Esophagus mucosa (tissue), 1 donor: ENCODE measurements at places on chromosomes 12 and 14. TPM values are rescaled to one million over a fixed set of nuclear protein-coding genes. Genes with fewer than 3 reads are reported as not detected.
A peak's percentile ranks its signal among the peaks of the same experiment; 100 is the strongest.

GRCh38 chr12:67358781-67359338, 89.7 kb downstream of the CAND1 start:
- no peak for ATAC-seq

GRCh38 chr14:104284636-104285507, 146.5 kb downstream of the KIF26A start:
- ATAC-seq = no peak

- ATAC-seq = no peak
These were observed 2.3 kb upstream of the NOP2 start for GRCh38 chr12:6570264-6570887.

GRCh38 chr14:104794993-104795780, at the start of gene AKT1:
Gene AKT1 (minus strand): TSS chr14:104795748. CDS start chr14:104792643, 3,105 bp downstream.
- peak; percentile 21 for ATAC-seq

KRT81 gene
- total RNA-seq = not detected

TAS2R42 gene
- total RNA-seq = not detected

GRCh38 chr12:99453836-99454538, 193.6 kb upstream of the GARIN6 start:
- no peak for ATAC-seq

- no peak for ATAC-seq
These were observed 6.6 kb upstream of the CSAD start for GRCh38 chr12:53187145-53187899.

DNA sequence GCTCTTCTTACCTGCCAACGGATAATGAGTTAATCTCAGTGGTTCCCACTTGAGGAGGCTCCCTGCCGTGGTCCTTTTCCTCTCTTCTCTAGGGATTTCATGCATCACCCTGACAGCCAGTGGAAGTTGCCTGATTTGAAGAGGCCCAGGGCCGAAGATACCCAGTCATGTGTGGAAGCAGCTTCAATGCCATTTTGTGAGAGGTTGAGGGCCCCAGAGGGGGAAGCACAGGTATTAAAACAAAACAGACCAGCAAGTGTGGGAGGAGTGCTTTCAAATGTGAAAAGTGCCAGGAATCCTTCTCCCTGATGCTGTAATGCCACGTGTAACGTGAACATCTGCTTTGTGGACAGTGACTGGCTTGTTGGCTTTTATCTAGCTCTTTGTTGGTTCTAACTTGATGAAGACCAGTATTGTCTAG, 1.5 kb downstream of the TCP11L2 start:
- no peak for ATAC-seq

- ATAC-seq = no peak
These were observed 4.4 kb downstream of the CARMIL3 start for GRCh38 chr14:24055971-24056799.

DNA sequence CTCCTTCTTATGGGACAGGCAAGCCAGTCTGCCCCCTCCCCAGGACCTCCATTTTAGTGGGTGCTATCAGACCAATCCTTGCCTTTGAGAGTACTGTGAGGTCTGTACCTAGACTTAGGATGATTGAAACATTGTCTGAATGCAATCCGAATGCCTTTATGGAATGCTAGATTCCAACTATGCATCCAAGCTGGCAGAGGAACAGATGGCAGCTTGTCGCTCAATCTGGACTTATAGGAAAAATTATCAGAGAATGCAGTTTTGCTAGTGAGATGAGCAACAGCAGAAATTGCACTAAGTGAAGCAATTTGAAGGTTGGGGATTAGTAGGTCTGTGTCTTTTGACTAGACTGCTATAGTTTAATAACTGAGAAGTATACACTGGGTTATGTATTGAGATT, 109.1 kb downstream of the DYRK2 start:
- no peak for ATAC-seq

TDRD9 gene
- 0.16 TPM for total RNA-seq

NINJ2 gene
- total RNA-seq = 2.9 TPM

GRCh38 chr12:85644508-85644907, 191.7 kb downstream of the RASSF9 start:
- ATAC-seq = no peak

GRCh38 chr14:89848165-89848564, 106.4 kb downstream of the EFCAB11 start:
- ATAC-seq = no peak

MON2 gene
- total RNA-seq = 30.9 TPM

- no peak for ATAC-seq
These were observed 31.9 kb upstream of the FBXO34 start for GRCh38 chr14:55239320-55239719.

GRCh38 chr12:98424726-98425401, 90.5 kb upstream of the TMPO start:
- peak; percentile 80 for ATAC-seq

DNA sequence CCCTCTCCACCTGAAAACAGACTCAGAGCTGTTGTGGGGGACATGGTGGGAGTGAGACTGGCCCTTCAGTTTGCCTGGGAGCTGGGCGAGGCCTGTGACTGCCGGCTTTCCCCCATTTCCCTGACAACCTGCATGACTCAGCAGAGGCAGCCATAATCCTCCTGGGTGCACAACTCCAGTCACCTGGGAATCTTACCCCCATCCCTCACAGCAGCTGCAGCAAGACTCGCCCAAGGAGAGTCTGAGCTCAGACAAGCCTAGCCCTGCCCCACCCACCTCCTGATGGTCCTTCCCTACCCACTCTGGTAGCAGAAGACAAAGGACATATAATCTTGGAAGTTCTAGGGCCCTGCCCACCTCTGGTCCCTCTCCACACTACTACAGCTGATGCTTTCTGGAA, 207.3 kb upstream of the ARID2 start:
- ATAC-seq = no peak

GRCh38 chr14:58713677-58714076, 75.9 kb downstream of the DACT1 start:
- no peak for ATAC-seq

GRCh38 chr12:29287622-29288021, 93.3 kb downstream of the ERGIC2 start:
- no peak for ATAC-seq

GRCh38 chr14:56341766-56342493, 223.7 kb downstream of the PELI2 start:
- no peak for ATAC-seq

DNA sequence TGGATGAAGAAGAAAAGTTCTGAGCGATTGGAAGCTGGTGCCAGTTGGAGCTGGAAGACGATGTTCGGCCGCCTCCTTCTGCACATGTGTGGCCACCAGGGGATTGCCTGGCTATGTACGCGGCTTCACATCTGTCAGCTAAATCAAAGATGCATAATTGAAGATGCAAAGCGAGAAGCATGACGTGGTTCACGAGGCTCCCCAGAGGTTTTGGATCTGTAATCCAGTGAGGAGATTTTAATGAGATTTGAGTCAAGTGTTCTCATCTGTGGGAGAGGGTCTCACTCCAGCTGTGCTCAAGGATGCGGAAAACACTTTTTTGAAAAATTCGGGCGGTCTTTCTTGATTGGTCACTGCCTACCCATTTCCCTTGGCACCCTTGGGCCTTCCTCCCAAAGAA, 94.6 kb downstream of the PAX9 start:
- ATAC-seq = no peak

DNA sequence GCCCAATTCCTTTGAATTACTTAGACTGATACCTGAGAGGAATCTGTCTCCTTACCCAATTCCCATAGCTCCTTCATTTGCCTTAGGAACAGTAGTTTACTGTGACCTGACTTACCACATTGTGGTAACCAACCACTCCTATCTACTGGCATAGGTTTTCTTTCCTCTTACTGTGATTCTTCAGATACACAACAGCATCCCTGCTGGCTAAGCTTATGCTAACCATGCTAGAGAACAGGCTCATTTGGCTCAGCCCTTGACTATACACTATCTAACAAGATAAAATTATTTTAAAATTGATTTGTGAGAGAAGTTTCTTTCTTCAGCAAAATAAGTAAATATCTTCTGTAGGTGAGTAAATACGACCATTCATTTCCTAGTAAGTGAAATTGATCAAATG, 320.4 kb upstream of the DDHD1 start:
- ATAC-seq = no peak

STYX gene
- 13.7 TPM for total RNA-seq

DNA sequence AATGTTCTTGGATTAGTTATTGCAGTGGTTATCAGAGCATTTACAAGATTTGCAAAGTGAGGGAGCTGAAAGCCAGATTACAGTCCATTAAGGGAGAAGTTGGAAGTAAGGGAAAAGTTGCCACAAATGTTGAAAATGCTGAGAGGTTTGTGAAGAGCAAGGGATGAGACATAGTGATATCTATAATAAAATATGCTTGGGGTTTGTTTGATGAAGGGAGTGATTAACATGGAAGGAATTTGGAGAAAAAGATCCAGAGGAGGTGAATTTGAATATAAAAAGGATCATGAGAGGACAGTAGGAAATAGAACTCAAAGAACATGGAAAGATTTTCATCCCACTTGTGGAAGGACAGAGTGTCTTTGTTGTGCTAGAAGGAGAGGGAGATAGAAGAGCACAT, 19.3 kb upstream of the CCER1 start:
- no peak for ATAC-seq

DNA sequence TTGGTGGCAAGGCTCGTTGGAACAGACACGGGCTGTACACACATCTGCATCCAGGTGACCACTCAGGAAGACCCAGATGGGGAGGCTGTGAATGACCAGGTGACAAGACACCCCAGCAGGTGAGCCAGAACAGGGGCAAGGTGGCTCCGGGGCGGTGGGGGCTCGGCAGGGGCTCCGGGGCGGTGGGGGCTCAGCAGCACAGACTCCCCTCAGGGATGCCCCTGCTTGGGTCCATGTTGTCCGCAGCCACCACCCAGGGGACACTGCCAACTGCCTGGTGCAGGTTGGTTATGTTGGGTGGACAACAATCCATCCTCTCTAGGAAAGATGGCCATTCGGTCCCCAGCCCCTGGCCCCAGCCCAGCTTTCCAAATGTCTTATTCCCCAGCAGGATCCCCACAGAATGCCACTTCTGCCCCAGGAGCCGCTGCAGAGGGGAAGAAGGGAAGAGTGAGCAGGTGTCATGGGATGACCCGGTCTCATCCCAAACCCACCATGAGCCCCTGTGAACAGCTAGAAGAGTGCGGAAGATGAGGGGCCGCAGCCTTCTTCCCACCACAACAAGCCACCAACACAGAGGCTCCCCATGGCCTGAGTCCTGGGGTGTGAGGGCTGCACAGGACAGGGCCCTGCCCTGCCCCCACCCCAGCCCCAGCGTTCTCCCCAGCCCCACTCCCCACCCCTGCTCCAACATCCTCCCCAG, 31.4 kb upstream of the C14orf180 start:
- no peak for ATAC-seq

DNA sequence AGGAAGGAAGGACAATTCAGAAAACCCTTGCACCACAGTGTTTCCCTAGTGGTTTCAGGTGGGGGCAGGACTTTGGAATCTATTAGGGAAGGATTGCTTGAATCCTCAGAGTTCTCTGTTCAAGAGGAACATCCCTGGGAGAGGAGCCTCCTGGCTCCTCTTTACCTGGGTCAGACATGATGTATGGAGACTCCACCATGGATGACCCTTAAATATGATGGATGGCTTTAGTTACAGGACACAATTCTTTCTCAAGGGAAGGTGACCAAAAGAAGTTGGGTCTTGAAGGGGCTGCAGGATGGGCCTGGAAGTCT, 396.6 kb downstream of the NRXN3 start:
- no peak for ATAC-seq

YAF2 gene
- 18.0 TPM for total RNA-seq

DNA sequence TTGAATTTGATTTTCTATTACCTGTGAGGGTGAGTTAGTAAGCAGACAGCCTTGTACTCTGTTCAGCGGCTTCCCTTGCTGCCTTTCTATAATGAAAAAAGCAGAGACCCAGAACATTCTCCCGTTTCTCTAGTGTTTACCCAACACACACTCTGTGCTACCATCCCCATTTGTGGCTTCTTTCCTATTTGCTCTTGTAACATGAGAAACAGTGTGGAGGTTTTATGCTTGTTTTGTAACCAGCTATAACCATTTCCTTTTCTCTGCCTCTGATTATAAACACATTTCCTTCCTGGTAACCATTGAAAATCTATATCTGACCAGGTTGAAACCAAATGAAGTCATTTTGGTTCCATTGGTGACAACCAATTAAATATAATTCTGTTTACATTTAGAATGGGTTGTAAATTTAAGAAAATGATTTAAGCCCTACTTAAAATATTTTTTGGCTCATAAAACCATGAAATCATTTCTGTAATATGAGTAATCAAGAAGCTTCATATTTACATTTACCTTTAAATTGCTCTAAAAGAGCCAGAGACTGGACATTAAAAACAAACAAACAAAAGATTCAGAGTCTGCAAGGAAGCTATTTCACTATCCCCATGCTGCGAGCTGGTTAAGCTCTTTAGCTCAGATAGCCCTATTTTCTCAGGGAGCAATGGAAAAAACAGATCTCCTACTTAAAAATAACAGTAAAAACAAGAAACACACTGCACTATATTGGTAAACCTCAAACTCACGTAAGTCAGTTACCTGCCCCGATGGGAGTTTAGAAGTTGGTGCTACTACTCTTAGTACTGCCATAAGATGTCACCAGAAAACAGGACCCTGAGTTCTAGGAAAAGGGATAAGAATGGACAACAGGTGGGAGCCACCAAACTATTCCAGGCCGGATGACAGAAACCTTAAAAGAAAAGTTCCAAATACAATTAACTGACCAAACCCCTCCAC, 206.5 kb upstream of the EEA1 start:
- no peak for ATAC-seq

DYRK2 gene
- total RNA-seq = 13.5 TPM

DNA sequence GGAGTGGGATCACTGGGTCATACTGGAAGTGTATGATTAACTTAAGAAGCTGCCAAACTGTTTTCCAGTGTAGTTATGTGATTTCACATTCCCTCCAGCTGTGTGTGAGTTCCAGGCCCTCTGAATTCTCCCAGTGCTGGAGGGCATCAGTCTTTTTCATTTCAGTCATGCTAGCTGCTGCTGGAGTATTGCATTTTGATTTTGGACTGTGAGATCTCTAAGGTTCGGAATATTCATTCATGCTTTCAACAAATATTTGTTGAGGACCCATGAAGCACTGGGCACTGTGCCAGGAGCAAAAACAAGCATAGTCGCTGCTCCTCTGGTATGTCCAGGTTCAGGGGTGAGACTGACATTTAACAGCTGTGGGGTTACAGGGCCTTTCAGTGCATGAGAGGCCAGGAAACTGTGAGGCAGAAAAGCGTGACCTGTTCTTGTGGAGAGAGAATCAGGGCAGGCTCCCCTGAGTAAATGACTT, 133.2 kb downstream of the SCARB1 start:
- ATAC-seq = no peak

- ATAC-seq = no peak
These were observed 155.4 kb downstream of the C12orf75 start for GRCh38 chr12:105485921-105486320.

- ATAC-seq = no peak
These were observed 309.0 kb upstream of the AMIGO2 start for GRCh38 chr12:47388712-47389111.

DPF3 gene
- 1.1 TPM for total RNA-seq
